Smooth muscle cell of the coronary artery (primary cell): ENCODE measurements at places on chromosomes 6 and 20. TPM values are rescaled to one million over a fixed set of nuclear protein-coding genes. Genes with fewer than 3 reads are reported as not detected.

The CALHM6 gene
- 0.23 and 0.90 TPM in 2 replicates for total RNA-seq

The EDN3 gene
- not detected in 2 replicates for total RNA-seq

The ATP9A gene
- total RNA-seq, result 24.1 and 82.1 TPM in 2 replicates

The GFRA4 gene
- not detected in 2 replicates for total RNA-seq

The KIAA1755 gene
- 0.59 and 13.7 TPM in 2 replicates for total RNA-seq

The PNPLA1 gene
- total RNA-seq, result 0.15 TPM in 1 of 2 replicates, not detected in the other
